Muscle of leg (tissue), 16 donors: ENCODE measurements at places on chromosomes 6 and 20. TPM values are rescaled to one million over a fixed set of nuclear protein-coding genes. Genes with fewer than 3 reads are reported as not detected.

Gene KCNK15
- total RNA-seq: 0.27 TPM

Gene CST5
- total RNA-seq: not detected

Gene MUC22
- total RNA-seq: not detected

Gene ARMC12
- 0.62 TPM for total RNA-seq

Gene HLA-DOA
- total RNA-seq: 1.5 TPM

Gene PACRG
- total RNA-seq: 1.8 TPM
